ENCODE measurements at places on chromosomes 2 and 18.

GRCh38 chr2:70143314-70144150 lies 47.3 kb downstream of the C2orf42 start:
- DNase-seq = peak; percentile 28

DNA sequence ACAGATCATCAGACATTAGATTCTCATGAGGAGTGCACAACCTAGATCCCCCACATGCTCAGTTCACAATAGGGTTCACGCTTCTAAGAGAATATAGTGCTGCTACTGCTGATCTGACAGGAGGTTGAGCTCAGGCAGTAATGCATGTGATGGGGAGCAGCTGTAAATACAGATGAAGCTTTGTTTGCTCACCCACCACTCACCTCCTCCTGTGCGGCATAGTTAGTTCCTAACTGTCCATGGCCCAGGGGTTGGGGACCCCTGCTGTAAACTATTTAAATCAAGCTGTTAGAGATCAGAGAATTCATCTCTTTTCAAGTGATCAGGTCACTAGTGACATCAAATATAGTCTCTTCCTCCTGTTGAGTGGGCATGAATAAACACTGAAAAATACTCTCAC lies 88.8 kb upstream of the ACVR2A start:
- no peak for DNase-seq

DNA sequence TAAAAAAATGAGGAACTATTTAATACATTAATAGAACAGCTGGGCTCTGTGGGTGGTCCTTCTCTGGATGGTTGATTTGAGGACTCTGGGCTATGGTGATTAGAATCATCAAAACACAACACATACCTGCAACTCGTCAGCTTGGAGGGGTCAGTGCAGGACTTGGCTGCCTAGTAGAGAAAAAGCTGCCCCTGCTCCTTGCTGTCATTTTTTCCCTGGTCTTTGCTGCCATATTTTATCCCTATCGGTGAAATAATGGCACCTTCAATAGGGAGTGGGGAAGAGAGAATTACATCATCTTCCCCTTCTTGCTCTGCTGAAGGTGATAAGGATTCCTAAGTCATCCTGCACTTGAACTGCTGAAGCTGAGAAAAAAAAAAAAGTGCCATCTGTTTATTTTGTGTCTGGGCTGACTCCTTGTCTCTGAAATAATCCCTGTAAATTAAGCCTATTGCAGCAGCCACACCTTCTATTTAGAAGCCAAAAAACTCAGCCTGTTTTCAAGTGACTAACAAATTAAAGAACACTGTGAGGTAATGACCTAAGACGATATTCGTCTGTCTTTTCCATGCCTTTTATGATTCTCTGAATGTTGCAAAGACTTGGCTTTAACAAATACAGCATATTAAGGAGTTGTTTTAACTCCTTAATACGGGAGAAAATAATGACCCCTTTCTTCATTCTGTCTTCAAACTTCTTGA lies 89.3 kb downstream of the ACVR1 start:
- DNase-seq = no peak

DNA sequence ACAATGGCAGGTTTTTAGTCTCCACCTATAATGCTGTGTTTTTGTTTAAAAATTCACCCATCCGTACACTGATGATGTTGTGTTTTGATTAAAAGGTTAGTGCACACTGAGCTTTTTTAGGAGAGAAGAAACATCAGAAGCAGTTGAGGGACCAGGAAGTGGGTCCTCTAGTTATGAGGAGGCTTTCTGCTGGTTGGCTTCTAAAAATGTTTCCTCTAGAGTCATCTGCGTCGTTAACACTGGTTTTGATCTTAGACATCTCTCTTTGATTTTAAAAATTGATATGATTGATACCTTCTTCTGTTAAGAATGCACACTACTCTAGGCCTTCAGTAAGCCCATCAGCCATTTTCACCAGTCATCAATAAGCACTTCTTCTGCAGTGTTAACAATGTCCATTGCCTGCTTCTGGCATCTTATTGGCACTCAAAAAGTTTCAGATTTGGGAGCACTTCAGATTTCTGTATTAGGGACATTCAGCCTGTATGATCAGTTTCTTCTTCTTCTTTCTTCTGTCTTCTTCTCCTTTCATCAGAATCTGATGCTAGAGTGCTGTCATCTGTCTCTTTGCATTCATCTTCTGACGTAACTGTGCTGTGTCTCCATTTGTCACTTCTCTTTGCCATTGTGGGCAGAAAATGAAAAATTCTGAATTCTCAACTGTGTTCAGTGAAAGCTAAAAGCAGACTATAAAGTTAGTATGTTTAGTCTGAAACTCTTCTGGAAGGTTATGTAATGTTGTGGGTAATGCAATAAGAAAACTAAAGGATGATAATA lies 56.3 kb downstream of the PHLPP1 start:
- DNase-seq = no peak

DNA sequence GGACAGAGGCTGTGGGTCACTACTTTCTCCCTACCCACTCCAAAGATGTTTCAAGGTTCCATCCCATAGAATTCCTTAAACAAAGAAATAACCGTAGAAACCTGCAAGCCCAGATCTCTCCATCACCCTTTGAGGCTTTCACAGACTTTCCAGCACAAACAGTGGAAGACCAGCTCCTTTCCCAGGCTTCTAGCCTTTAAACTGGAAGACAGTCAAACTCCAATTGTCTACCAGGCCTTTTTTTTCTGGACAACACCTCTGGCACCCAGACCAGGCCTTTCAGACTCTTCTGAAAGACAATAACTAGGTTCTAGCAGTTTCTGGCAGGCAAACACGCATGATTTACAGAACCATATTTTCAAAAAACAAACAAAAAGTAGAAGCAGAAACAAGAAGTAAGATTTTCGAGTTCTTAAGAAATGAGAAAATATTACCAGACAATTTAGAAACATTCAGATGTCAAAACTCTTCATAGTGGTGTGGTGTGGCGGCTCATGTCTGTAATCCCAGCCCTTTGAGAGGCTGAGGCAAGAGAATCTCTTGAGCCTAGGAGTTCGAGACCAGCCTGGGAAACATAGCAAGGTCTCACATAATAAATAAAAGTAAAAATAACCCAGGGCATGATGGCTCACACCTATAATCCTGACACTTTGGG lies 106.8 kb upstream of the MSH2 start:
- no peak for DNase-seq

- no peak for DNase-seq
Measured at GRCh38 chr2:113977660-113978523, 88.0 kb downstream of the ACTR3 start.

DNA sequence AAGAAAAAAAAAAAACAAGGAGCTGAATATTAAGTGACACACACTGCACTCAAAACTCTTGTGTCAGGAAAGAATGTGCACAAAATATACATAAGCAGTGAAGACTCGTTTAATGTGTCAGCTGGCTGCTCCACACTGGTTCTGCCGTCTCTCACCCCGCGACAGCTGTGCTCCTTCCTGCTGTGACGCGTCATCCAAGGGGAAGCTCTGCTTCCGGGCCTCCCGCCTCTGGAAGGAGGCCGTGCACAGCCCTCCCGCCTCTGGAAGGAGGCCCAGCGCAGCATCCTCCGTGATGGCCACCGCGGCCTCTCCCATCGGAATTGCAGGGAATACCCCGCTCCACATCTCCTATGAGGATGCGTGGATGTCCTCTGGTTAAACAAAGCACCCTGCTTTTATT lies 151.0 kb downstream of the HDAC4 start:
- no peak for DNase-seq

DNA sequence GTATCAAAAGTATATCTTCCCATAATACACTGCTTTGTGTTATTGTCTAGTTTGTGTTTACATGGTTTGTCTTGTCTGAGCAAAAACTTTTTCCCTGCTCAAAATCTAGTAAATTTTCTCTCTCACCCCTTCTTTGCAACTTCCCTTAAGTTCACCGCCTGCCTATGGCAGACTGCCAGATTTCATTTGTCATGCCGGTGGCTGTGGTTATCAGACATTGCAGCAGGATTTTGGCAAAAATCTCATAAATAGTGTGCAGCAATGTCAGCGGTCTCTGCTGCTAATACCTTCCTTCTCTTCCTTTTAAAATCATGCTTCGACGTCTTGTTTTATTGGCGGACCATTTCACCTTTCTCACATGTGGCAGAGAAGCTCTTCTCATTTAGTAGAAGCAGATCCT lies 45.6 kb upstream of the TMEM178A start:
- DNase-seq = no peak

- peak; percentile 42 for DNase-seq
Measured at GRCh38 chr2:68385220-68385906, 20.3 kb downstream of the PLEK start.

DNA sequence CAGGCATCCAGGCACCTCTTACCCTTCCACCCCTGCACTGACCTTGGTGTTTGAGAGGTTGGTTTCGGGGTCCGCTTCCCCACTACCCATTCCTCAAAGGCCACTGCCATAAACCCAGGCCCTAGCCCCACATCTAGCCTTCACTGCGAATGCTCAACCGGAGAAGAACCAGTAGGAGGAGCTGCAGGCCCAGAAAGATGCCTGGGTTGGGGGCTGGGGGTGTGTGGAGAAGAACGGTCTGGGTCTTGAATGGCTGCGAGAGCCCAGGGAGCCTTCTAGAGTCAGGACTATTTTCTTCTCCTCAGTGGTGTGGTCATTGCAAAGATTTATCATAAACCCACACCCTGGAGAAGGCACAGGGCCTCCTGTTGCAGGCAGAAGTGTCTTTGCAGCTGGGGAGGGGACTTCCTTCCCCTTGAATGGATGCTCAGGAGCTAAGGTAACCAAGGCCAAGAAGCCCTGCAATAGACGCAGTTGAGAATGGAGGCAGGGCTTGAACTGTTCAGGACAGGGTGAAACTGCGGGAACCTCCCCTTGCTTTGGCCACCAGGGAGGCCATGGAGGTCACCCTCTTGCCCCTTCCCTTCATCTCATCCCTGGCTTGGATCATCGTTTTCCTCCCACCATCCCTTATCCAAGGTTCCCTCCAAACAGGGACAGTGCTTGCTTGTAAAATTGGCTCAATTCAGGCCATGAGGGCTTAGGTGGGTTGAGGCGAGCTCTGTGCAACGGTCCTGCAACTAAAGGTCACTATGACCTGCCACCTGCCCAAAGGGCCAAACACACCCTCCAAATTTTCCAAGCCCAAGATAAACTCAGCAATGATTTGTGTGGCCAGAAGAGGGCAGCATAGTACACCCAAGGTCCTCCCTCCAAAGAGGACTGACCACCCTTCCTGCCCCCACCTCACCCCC lies 20.9 kb downstream of the THNSL2 start:
- no peak for DNase-seq

DNA sequence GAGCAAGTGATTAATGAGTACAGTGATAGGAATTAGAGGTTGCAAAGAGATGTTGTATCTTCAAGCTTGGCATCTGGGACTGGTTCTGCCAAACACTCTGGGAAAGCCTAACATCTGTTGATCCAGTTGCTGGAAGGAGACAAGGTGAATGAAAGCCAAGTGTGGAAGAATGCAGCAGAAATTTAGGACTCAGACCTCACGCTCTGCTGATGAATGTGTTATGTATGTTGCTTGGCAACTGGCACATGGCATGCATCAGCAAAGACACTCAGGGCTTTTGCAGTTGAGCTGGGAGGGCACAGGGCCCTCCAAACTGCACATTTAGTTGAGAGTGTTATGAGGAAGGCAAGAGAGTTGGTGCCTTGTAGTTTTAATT lies 105.5 kb downstream of the COLEC12 start:
- no peak for DNase-seq

- DNase-seq = no peak
Measured at GRCh38 chr2:236666646-236667204, 97.1 kb downstream of the ACKR3 start.

GRCh38 chr2:216670266-216671080 lies 24.9 kb downstream of the IGFBP5 start:
- DNase-seq = no peak

- DNase-seq = no peak
Measured at GRCh38 chr2:112870841-112871835, 34.6 kb upstream of the IL1B start.

DNA sequence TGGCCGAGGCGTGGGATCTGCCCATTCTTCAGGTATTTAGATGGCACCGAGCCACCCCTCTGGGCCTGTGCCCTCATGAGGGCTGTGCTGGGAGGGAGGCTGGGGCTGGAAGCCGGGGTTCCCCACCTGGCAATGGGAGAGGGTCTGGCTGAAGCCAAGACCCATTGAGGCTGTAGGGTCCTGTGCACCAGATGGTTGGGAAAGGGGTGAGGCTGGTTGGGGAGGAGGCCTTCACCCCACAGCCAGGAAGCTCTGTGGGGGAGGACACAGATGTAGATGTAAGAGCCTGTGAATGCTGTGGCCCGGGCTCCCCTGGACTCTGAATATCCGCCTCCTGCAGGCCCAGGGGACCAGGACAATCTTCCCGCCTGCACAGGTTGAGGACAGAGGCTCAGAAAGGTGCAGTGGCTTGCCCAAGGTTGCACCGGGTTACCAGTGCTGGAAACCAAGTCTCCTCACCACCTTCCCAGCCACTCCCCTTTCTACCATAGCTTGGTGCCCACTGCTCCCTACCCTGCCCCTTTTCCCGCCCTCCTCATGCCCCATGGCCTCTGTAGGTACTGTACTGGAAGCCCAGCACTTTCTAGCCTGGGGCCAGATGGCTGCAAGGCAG lies 49.7 kb downstream of the PDCL3 start:
- DNase-seq = no peak

- no peak for DNase-seq
Measured at GRCh38 chr2:66432801-66433694, 1.9 kb upstream of the MEIS1 start.

- DNase-seq = no peak
Measured at GRCh38 chr2:144086965-144087364, 433.0 kb downstream of the ZEB2 start.

- DNase-seq = no peak
Measured at GRCh38 chr2:40087434-40087833, 308.4 kb upstream of the THUMPD2 start.

GRCh38 chr2:139669675-139670074 lies 889.5 kb upstream of the NXPH2 start:
- DNase-seq = no peak

GRCh38 chr18:38751898-38752297 lies 1186.3 kb upstream of the CELF4 start:
- DNase-seq = no peak

GRCh38 chr2:33168922-33169321 lies 222.2 kb downstream of the LTBP1 start:
- no peak for DNase-seq

DNA sequence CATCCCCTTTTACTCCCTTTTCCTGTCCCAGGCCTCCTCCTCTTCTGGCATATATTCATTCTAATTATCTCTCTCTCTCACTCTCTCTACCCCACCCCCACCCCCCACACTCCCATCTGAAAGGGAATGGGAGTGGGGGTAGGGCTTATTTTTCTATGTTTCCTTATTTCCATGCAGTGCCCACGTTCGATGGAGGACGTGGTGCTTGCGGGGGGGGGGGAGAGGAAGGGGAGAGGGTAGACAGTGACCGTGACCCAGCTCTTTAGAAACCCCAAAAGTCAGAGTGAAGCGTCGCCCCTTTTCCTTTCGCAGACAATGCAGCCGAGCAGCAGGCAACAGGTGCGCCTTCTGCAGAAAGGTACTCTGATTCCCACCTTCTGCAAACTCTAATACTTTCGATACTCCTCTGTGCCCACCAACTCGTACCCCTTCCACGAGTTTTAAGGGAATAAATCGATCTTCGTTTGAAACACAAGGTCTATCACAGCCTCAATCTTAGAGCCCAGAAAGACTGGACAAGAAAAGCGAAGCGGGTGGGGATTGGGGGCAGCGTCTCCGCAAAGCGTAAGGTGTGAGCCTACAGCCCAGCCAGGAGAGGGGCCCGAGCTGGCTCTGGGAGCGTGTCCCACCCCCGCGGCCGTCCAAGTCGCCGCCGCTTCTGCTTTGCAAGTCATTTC lies 891 bp upstream of the NR4A2 start:
- peak; percentile 39 for DNase-seq

GRCh38 chr2:169365029-169365480 lies 2.7 kb upstream of the LRP2 start:
- no peak for DNase-seq

GRCh38 chr18:76489081-76489480 lies 6.0 kb downstream of the ZNF516 start:
- no peak for DNase-seq

All from central memory CD8-positive, alpha-beta T cell (primary cell).